ENCODE measurements at places on chromosomes 1 and 21. TPM values are rescaled to one million over a fixed set of nuclear protein-coding genes. Genes with fewer than 3 reads are reported as not detected.

DCST2 gene
- total RNA-seq: 0.17 TPM

POU3F1 gene
- total RNA-seq: not detected

LRRC39 gene
- 0.15 TPM for total RNA-seq

NUP133 gene
- total RNA-seq: 35.2 TPM

Measured in bronchus fibroblast of lung (primary cell).